ENCODE measurements at places on chromosomes 16 and 17.

GRCh38 chr16:19850131-19850817, 34.4 kb downstream of the GPRC5B start:
- no peak for DNase-seq

- no peak for DNase-seq
These were observed 5.5 kb downstream of the MAP2K3 start for GRCh38 chr17:21289902-21290571.

- DNase-seq = no peak
These were observed 352.5 kb downstream of the KCNJ2 start for GRCh38 chr17:70521821-70522256.

DNA sequence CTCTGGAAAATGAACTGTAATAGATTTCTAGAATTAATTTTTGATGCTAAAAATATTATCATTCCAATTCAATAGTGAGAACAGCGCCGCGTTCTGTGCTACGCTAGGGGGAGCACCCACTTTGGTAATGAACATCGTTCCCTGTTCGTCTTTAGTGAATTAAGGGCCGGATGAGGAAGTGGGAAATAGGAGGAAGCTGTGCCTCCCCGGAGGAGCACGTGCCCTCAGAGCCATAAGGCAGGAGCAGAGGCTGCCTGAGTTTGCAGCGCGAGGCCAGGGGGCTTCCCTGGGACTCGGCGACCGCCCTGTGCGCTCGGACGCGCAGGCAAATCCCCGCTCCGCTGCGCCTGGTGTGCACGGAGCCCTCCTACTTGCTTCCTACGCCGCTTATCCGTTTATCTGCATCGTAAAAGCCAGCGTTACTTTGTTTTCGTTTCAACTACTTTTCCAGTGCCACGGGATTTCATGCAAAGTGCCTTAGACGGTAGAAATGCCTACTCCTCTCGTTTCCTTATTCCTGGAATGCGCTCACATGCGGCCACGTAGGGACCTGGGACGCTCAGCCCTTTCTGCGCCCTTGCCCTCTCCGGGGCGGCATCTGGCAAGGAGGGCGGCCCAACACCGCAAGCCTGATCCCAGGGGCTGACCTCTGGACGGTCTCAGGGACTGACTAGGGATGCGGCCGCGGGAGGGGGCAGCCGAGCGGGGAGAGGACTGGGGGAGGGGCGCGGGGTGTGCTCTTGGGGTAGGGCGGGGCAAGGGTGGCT, 76.4 kb downstream of the KCNJ12 start:
- DNase-seq = peak; percentile 11

DNA sequence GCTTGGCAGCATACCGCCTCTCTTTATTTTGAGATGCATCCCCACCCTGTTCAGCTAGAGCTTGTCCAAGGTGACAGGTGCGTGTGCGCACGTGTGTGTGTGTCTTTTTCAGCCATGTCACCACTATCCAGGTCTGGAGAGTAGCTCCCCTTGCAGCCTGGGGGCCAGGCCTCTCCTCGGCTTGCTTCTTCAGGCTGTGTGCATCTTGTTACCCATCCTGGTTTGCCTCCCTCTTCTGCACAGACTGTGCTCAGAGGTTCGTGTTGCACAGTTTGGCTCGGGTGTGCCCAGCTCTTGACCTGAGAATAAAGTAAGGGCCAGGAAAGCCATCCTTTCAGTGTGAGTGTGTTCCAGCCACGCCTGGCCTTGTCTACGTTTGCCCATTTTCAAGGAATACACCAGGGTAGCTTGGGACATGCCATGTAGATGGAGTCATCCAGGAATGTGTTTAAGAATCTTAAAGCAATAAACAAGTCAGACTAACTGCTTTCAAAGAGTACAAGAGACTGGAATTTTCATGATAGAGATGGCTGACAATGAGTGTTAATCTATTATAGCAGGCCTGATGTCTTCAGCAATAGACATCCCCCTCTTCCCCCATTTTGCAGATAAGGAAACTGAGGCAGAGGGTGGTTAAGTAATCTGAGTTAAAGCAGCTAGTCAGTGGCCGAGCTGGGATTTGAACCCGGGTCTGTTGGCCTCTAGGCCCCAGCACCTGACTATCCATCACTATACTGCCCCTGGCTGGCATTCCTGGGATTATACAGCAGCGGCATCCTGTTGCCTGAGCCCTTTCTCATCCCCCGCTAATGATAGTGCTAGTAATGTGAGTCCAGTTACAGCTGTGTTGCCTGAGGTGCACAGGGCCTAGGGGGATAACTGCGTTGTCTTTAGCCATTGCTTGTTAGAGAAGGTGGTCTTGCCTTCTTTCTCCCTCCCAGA, 77.9 kb downstream of the KSR1 start:
- DNase-seq = no peak

DNA sequence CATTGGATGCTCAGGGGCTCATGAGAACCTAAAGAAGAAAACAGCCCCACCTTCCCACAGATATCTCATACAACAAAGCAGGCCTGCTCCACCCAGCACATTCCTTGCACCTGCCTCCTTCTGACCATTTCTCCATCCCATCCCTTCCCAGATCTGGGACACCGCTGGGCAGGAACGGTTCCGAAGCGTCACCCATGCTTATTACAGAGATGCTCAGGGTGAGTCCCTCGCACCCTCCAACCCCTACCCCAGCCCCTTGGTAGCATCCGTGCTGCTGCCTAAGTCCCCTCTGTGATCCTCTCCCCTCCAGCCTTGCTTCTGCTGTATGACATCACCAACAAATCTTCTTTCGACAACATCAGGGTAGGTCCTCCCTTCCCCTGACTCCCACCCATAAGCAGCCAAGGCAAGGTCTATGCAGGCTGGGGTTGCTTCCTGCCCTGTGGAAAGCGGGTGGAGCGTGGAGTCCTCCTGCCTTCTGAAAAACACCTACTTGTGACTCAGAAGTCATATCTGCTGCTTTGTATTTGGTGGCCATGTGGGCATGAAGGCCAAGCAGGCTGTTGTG, 5.4 kb upstream of the NHERF1 start:
- DNase-seq = no peak

DNA sequence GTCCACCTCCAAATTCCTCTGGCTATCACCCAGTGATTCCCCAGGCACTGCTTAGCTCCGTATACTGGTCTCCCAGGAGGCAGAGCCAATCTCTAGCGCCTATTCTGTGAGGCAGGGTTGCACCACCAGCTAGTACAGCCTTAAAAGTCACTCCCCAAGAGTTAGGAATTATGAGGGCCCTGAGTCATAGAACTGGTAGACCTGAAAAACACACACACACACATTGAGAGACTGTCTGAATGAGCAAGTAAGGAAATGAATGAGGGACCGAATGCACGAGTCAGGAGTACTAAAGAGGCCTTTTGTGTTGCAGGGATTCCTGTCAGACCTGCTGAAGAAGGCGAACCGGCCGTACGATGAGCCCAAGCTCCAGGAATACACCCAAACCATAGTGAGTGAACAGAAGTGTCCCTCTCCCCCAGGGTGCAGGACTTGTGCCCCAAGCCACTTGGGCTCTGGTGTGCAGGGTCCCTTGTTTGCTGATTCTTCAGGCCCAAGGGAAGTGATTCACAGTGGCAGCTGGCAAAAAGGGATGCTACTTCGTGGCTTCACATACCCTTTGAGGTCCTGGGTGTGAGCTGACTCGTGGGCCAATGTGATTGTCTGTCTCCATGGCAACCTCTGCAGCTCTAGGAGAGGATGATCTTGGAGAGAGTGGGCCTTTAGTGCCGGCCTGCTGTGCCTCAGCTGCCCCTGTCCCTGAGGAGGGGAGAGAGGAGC, 24.7 kb downstream of the CALB2 start:
- DNase-seq = no peak

- DNase-seq = no peak
These were observed 9.1 kb downstream of the SHCBP1 start for GRCh38 chr16:46612121-46612520.

DNA sequence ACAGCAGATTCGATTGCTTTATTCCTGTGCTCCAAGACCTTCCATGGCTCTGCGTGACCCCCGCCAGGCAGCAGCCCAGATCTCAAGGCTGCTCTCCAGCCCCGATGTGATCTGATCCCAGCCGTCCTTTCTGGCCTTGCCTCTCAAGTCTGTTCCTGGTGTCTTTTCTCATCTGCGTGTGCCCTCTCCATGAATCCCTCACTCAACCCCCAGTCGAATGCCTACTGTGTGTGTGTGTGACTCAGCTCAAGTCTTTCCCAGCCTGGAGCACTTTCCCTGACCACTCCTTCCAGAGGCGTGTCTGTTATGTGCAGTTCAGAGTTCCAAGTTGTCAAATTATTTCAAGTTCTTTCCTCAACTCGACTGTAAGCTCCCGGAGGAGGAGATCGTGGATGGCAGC, 64.0 kb downstream of the MRM1 start:
- no peak for DNase-seq

- no peak for DNase-seq
These were observed 6.1 kb upstream of the CHST6 start for GRCh38 chr16:75501359-75501758.

- DNase-seq = no peak
These were observed 20.0 kb downstream of the ADAMTS18 start for GRCh38 chr16:77414752-77415231.

DNA sequence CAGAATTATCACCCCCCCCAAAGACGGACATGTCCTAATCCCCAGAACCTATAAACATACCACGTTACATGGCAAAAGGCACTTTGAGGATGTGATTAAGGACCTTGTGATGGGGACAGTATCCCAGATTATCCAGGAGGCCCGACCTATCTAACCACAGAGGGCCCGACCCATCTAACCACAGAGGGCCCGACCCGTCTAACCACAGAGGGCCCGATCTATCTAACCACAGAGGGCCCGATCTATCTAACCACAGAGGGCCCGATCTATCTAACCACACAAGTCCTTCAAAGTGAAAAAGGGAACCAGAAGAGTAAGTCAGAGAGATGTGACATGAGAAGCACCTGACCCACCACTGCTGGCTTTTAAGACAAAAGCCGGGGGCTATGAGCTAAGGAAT, 56.8 kb downstream of the ANKFY1 start:
- DNase-seq = no peak

DNA sequence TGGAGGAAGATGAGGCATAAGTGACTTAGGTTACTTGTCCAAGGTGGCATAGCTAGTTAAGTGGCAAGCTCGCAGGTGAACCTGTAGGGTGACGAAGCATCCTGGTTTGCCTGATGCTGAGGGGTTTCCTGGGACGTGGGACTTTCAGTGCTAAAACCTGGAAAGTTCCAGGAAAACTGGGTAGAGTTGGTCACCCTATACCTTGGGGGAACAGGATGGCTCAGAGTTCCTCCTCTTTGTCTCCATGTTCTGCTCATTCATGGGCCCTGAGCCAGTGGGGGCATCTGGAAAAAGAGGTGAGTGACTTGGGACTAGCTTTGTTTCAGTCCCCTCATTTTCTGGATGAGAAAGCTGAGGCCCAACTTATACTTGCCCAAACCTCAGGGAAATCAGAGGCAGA, 268.0 kb upstream of the N4BP1 start:
- no peak for DNase-seq

DNA sequence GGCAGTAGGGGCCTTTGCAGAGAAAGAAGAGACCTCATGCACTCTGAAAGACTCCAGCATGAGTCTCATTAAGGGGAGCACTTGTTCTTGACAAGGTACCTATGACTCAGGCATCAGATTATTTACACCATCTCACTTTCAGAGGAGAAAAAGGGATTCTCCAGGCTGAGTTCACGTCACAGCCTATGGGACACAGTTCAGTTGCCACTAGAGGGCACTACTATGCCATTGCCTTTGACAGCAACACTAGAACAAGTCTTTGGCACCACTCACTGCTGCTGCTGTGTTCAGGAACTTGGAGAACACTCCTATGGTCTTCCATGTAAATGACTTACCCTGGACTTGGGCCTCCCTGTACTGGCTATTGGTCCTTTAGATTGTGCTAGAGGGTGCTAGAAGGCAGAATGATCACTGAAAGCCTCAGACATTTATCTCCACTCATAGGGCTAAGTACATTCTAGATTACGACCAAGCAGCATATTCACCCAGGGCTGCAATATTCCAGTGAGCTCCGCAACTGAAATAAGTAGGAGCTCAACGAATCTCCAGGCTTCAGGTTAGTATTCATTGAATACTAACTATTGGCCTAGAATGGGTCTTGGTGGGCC, 225.1 kb upstream of the CA10 start:
- DNase-seq = no peak

DNA sequence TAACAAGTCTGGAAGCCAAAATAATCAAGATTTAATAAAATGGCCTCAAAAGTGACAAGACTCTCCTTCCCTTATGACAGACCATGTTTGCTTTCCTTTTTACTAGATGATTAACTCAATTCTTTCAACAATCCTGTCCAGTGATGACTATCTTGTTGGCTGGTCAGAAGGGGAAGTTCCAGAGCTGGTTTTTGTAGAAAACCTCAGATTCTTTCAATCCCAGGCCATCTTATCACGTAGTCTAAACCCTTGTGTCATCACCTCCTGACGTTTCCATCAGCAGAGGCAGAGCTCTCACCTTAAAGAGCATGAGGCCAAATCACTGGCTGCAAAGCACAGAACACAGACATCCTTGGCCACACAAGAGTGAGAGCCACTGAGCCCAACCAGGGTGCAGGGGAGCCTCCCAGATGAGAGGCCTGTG, 125.3 kb downstream of the ANKRD11 start:
- DNase-seq = no peak

- no peak for DNase-seq
These were observed 45.8 kb upstream of the HELZ start for GRCh38 chr17:67290711-67291291.

- DNase-seq = no peak
These were observed 19.0 kb downstream of the CENPX start for GRCh38 chr17:82003411-82004381.

DNA sequence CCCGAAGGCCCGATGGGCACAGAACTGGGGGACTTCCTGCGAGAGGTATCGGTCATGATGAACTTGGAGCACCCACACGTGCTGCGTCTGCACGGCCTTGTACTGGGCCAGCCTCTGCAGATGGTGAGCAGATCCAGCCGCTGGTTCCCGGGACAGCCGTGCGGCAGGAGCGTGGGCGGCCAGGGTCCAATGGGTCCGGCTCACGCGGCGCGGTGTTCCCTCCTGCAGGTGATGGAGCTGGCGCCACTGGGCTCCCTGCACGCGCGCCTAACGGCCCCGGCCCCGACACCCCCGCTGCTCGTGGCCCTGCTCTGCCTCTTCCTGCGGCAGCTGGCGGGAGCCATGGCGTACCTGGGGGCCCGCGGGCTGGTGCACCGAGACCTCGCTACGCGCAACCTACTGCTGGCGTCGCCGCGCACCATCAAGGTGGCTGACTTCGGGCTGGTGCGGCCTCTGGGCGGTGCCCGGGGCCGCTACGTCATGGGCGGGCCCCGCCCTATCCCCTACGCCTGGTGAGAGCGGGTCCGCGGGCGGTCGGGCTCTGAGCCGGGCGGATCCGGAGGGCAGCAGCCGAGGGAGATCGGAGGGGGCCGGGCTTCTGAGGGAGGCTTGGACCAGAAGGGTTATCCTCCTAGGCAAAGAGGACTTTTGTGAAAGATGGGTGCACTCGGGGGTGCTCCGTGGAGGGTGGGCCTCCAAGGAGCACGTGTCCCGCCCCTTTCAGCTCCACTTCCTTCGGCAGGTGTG, 3.0 kb downstream of the TNK1 start:
- DNase-seq = peak; percentile 42

Data from stimulated activated CD8-positive, alpha-beta memory T cell treated with anti-CD3 and anti-CD28 coated beads, Interleukin-15, amount 100 ng/mL, for 24 hours (primary cell).